Esophagus squamous epithelium (tissue), 5 donors: ENCODE measurements at places on chromosomes 3 and 15. TPM values are rescaled to one million over a fixed set of nuclear protein-coding genes. Genes with fewer than 3 reads are reported as not detected.

DNA sequence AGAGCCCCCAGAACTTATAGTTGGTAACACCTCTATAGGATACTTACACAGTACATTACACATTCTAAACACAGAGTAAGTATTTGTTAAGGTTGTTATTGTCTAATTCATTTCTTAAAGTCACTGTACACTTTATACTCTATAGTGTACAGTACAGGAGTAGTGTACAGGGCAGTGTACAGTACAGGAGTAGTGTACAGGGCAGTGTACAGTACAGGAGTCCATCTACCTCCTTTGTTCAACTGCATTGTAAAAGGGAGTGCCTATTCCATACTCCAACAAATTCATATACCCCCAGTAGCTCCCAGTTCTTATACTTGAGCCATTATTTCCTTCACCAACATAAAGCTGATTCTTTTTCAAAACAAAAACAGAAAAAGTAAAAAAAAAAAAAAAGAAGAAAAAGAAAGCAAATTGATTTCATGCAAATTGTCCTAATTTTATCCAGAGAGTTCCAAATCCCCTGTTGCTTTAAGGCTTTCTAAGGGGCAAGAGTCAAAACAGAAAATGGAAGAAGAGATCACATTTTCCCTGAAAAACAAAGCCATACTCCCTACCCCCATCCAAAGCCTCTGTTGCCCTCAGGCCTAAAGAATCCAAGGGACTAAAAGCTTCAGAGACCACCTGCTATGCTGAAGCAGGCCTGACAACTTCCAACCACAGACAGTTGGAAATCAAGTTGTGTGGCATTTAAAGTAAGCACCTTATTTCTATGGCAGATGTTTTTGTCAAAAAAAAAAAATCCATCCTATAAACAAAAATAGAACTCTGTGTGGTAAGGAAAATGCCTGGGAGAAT, 125.6 kb downstream of the PLCH1 start:
- no peak for DNase-seq

- no peak for DNase-seq
Observed at GRCh38 chr15:72135719-72136118, 17.5 kb downstream of the SENP8 start.

- no peak for DNase-seq
Observed at GRCh38 chr15:32698773-32699390, 18.9 kb upstream of the GREM1 start.

DNA sequence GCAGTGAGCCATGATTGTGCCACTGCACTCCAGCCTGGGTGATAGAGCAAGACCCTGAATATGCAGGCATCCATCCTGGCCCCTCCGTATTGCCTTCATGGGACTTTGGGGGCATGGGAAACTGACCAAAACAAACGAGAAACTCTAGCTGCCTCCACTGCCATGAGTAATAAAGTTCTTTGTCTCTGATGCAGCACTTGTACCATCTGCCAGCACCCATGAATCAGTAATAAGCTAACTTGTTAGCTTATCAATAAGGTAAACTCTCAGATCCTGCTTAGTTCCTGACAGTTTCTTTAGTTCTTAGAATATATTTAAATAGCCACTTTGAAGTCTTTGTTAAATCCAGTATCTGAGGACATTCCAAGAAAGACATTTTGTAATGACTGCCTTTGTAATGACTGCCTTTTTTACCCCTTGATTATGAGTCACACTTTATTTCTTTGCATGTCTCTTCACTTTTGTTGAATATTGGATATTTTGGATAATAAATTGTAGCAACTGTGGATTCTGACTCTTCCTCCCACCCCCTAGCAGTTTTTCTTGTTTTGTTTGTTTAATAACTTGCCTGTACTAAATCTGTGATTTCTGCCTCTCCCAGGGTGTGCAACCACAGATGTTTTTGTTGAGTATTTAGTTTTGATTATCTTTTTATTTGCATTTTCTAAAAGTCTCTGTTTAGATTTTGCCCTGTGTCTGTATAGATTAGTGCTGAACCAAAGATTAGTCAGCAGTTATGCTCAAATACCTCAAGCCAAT, 136.9 kb downstream of the HCN4 start:
- no peak for DNase-seq

GRCh38 chr3:129764090-129764489, 129.4 kb downstream of the TMCC1 start:
- DNase-seq, result no peak

DNA sequence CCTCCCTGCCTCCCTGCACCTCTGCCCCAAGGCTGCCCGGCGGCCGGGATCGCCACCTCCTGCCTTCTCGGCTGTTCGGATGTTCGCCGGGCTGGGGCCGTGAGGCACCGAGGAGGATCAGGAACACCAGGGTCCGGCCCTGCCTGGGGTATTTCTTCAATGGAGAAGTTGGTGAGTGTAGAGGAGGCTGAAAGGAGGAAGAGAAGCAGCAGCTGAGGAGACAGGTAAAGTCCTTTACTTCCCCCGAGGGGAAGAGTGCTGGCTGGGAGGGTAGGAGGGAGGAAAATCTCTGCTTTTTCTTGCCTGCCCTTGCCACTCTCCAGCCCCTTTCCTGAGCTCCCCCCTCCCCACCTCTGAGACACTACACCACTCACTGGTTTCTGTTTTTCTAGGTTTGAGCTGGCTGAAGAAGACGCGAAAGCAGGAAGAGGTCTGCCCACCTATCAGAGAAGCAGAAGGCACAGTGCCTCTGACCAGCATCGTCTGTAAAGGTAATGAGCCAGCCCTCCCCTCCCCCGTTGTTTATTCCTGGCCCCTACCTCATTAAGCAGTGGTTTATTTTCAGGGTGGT, 519 bp downstream of the ASB7 start:
- no peak for DNase-seq

GRCh38 chr3:70981231-70981880, 602.2 kb downstream of the FOXP1 start:
- no peak for DNase-seq

- DNase-seq, result no peak
Observed at GRCh38 chr3:143571548-143571947, 276.7 kb downstream of the SLC9A9 start.

DNA sequence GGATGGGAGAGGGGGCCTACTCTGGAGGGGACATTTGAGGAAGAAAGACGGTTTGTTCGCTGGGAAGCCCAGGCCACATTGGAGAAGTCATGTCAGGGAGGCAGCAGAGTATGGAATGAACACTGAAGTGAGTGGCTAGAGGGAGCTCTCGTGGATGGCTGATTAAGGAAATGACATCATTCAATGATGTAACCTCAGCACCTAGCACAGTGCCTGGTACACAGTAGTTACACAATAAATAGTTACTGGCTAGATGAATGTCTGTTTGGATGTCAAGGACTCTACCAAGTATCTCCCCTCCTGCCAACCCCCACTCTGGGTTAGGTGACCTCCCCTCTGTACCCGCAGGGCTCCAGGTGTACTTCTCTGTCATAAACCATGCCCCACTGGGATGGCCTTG, 121.1 kb downstream of the CLSTN2 start:
- no peak for DNase-seq

GRCh38 chr15:66670175-66670574, 31.9 kb upstream of the SMAD6 start:
- no peak for DNase-seq

- DNase-seq, result no peak
Observed at GRCh38 chr15:101429646-101430045, 59.9 kb downstream of the PCSK6 start.

DNA sequence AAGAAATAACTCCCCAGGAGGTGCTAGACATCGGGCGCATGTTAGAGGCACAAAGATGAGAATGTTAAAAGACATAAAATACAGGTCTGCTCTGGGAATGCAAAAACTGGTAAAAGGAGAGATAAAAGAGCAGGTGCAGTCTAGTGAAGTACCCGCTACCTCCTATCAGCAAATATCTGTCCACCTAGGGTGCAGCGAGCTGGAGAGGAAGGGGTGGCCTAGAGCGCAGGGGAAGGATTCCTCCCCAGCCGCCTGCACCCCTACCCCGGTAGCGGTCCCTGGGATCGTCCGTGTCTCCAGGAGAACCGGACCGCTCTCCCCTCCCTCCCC, 237 bp upstream of the ZNF662 start:
- no peak for DNase-seq

Gene PPP1R14D
- total RNA-seq, result 0.68 TPM

Gene PPP2R3A
- total RNA-seq, result 13.3 TPM

Gene CTDSPL
- 22.6 TPM for total RNA-seq
